Putamen (tissue), 1 donor: ENCODE measurements at places on chromosomes 5 and 9.
A peak's percentile ranks its signal among the peaks of the same experiment; 100 is the strongest.

GRCh38 chr5:158819095-158819494 is 280.6 kb downstream of the EBF1 start:
- DNase-seq = peak; percentile 12

- no peak for DNase-seq
Observed at GRCh38 chr9:16873126-16873802, 2.8 kb upstream of the BNC2 start.

GRCh38 chr9:134888603-134889190 is 8.1 kb downstream of the FCN2 start:
- DNase-seq = no peak

GRCh38 chr5:9239071-9239470 is 306.8 kb downstream of the SEMA5A start:
- no peak for DNase-seq

- no peak for DNase-seq
Observed at GRCh38 chr5:95918421-95919006, 43.1 kb downstream of the ELL2 start.
